ENCODE measurements at places on chromosomes 13 and 19. TPM values are rescaled to one million over a fixed set of nuclear protein-coding genes. Genes with fewer than 3 reads are reported as not detected.

FCHO1 gene
- total RNA-seq = 71.0 TPM

CFAP97D2 gene
- total RNA-seq = not detected

- no peaks in the 10 kb centered on the region for H3K27me3 ChIP-seq
- H3K27ac ChIP-seq = no peak overlapping the region
- peaks cover 34% of the 10 kb centered on the region for H3K36me3 ChIP-seq
- DNase-seq = no peak
- peak overlapping the region; percentile 49 for H3K4me3 ChIP-seq
Measured at GRCh38 chr13:41812237-41812636, 148.7 kb downstream of the VWA8 start.

GRCh38 chr13:112059457-112060281 is 7.3 kb upstream of the SOX1 start:
- no peak overlapping the region for H3K4me3 ChIP-seq
- H3K27ac ChIP-seq = no peak overlapping the region
- DNase-seq = no peak
- peaks cover 11% of the 10 kb centered on the region for H3K36me3 ChIP-seq
- H3K4me1 ChIP-seq = peaks cover 3% of the 10 kb centered on the region

GRCh38 chr13:46296921-46297320 is 85.2 kb downstream of the LRRC63 start:
- H3K4me1 ChIP-seq = peaks cover 47% of the 10 kb centered on the region
- peak overlapping the region; percentile 71 for H3K4me3 ChIP-seq
- no peaks in the 10 kb centered on the region for H3K27me3 ChIP-seq
